ENCODE measurements at places on chromosomes 6 and 20.

- DNase-seq = no peak
These were observed 235.7 kb upstream of the TSHZ2 start for GRCh38 chr20:52736507-52736906.

- no peak for DNase-seq
These were observed 34.2 kb downstream of the ZNF391 start for GRCh38 chr6:27422651-27423332.

- no peak for DNase-seq
These were observed 243.2 kb downstream of the OGFRL1 start for GRCh38 chr6:71531841-71532240.

DNA sequence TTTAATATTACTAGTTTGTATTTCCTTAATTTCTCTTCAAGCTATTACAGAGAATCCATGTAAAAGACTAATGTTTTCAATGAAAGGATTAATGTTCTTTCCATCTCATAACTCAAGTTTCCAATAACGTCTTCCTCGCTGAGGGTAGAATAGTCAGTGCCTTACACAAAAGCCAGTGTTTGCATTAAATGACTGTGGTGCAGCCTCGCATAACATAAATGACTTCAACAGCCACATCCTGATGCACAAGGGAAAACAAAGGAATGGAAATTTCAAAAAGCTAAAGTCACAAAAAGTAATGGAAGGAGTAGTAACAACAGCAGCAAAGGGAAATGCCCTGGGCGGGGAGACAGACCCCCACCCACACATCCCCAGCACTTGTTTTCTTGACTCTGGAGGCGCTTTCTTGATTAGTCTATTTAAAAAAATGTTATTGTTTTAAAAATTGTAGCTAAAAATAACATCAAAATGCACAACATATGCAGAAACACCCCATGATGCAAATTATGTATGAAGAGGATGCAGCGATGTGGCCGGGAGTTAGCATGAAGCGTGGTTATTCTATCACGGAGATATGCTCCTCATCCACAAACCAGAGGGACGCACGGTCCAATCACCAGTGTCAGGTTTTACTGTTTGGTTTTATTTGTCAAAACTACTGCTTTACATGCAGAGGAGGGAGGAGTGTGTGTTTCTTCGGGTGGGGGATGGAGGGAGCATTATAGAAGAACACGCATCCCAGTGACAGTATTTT, 228.6 kb downstream of the GMPR start:
- DNase-seq = no peak

DNA sequence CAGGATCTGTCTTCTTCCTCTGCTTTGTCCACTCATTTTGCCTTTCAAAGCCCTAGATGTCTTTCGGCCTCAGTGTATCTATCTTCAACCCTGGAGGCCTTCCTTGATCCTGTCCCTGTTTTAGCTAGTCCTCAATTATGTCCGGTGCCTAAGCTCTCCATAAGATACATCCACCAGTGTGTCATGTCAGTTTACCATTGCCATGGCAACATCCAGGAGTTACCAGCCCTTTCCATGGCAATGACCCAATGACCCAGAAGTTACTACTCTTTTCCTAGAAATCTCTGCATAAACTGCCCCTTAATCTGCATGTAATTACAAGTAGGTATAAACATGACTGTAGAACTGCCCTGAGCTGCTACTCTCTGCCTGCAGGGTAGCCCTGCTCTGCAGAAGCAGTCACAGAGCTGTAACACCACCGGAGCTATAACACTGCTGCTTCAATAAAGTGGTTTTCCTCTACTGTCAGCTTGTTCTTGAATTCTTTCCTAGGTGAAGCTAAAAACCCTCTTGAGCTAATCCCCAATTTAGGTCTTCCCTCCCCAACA, 712.1 kb upstream of the AGPAT4 start:
- DNase-seq = no peak

DNA sequence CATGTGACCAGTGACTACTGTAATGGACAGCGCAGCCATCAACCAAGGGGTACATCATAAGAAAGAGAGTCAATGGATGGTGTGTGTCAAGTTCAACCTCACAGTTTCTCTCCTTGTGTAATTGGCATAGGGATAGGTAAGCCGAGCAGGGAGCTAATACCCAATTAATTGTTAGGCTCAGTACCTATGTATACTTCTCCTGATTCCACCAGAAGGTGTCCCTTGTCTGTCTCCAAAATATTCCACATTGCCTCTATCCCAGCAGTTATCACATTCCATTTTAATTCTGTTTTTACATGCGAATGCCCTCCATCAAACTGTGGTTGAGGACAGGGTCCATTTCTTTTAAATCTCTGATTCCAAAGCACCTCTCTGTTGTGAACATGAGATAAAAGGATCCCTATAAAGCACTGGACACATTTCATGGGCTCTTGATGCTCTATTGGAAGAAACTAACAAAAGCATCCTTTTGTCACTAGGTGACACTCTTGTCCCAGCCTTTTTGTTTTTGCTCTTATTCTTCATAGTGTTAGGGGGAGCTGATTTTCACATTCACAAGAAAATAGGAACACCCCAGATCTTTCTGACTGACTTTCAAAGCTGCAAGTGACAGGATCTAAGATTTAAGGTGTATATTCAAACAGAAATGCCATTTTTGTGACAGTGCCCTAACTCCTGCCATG, 38.9 kb downstream of the FBXO9 start:
- no peak for DNase-seq

- DNase-seq = no peak
These were observed 9.1 kb downstream of the EBF4 start for GRCh38 chr20:2701671-2702081.

DNA sequence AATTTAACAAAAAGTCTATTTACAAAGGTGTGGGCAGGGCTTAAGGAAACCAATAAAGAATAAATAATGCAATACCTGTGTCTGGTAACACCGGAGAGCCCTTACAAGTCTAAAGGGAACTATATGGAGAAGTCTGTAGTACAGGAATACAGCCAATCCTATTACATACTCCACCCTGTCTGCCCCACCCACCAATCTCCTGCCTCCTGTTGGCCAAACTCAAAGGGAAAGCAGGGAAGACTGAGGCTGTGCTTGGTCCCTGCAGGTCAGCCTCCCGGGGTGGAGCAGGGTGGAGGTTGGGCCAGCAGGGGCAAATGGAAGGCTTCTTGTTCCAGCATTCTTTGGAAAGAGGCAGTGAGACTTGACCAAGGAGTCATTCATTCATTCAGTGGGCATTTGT, 31.5 kb downstream of the METTL24 start:
- no peak for DNase-seq

DNA sequence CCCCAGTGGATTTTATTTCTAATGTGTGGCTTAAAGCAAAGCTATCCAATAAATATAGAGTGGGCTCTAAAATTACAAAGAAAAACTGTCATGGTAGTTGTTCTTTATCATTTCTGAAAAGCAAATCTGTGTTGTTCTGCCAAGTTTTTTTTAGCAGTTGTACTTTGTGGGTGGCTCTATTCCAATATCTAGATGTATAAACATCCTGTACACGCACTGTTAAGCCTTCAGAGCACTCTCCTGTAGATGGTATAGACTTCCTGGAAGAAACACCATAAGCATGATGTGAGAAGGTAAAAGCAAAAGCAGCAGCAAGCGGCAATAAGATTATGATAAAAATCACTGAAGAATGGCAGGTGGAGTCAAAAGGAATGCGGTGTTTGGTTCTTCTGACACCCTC, 21.5 kb upstream of the TMEM30A start:
- no peak for DNase-seq

GRCh38 chr6:30325873-30326525, 728 bp upstream of the TRIM39 start:
- peak; percentile 34 for DNase-seq

GRCh38 chr20:52684905-52685304, 287.3 kb upstream of the TSHZ2 start:
- no peak for DNase-seq

GRCh38 chr6:134619789-134620188, 301.9 kb upstream of the SGK1 start:
- DNase-seq = no peak

DNA sequence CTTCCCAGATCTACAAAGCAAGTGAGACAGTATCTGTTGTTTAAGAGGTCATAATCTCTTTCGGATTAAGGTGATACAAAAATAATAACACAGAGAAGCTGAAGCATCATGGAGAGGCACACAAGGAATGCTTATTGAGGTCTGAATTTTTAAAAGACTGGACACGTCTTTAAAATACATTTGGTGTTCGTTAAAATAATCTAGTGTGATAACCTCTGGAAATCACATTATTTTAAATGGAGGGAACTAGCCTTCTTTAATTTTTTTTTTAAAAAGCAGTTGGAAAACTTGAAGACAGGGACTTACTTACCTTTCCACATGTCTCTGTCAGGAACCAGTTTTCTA, 1.9 kb upstream of the LRRC1 start:
- no peak for DNase-seq

GRCh38 chr20:59565768-59566461, 38.4 kb upstream of the PHACTR3 start:
- DNase-seq = peak; percentile 3

- DNase-seq = no peak
These were observed 154.8 kb upstream of the RAB32 start for GRCh38 chr6:146388736-146389364.

DNA sequence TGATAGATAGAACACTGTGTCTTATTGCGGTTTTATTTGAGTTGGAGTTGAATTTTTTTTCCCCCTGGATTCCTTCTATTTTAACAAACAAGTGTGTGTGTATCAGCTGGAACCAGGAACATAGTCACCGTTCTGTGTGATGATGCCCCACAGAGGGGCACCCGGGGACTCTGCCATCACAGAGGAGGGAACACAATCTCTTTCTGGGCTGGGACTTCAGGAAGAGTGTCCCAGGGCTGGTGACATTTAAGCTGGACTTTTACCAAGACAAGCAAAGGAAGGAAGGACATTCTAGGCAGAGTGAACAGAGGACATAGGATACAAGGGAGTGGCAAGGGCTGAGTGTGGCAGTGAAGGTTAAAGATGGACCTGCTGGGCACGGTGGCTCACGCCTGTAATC, 33.2 kb downstream of the TAF8 start:
- DNase-seq = no peak

GRCh38 chr6:67642582-67642981, 992.5 kb upstream of the ADGRB3 start:
- no peak for DNase-seq

DNA sequence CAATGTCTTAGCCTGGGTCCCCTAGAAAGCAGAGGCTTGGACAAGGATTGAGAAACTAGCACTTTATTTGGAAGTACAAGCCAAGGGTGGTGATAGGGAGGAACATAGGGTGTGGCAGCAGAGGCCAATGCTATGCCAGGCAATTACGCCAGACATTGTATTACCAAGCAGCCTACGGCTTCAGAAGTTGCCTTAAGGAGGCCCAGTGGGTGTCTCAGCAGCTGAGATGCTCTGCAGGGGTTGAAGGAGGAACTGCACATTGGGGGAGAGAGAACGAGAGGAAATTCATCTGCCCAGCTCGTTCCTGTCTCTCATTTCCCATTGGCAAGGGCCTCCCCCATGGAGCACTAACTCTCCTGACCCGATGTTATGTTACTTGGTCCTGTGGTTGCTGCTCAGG, 859 bp downstream of the C20orf202 start:
- DNase-seq = no peak

GRCh38 chr6:32816746-32817204, at the start of gene HLA-DOB:
TSS of gene HLA-DOB (minus strand) at chr6:32817002. CDS start at chr6:32816951, 51 bp downstream.
- DNase-seq = peak; percentile 25

DNA sequence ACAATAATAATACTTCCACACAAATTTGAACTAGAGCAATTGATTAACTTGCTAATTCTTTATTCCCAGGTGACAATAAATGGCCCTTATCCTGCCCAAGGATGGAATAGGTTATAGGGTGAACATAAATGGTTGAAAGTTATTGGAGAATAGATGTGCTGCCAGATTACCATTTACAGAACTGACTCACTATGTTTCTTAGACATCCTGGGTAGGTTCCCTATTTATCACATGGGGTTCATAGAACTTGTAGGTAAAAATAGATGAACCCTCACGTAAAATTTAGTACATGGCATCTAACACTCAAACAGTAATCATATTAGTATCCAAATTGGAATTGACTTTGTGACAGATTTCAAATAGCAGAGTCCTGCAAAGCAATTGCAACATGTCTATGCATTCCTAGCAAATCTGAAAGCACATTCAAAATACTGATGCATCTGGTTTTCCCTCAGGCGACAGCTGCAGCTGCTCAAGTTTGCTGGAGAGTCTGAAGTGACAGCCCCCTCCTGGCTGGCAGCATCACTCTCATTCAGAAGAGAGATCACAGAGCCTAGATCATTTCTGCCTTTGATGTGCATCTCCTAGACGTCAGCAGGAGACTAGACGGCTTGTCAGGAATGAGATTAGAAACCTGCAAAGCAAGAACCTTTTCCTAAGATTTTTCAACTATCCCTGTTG, 80.2 kb upstream of the RNF217 start:
- no peak for DNase-seq

- DNase-seq = no peak
These were observed 84.4 kb downstream of the SLX4IP start for GRCh38 chr20:10519361-10520046.

DNA sequence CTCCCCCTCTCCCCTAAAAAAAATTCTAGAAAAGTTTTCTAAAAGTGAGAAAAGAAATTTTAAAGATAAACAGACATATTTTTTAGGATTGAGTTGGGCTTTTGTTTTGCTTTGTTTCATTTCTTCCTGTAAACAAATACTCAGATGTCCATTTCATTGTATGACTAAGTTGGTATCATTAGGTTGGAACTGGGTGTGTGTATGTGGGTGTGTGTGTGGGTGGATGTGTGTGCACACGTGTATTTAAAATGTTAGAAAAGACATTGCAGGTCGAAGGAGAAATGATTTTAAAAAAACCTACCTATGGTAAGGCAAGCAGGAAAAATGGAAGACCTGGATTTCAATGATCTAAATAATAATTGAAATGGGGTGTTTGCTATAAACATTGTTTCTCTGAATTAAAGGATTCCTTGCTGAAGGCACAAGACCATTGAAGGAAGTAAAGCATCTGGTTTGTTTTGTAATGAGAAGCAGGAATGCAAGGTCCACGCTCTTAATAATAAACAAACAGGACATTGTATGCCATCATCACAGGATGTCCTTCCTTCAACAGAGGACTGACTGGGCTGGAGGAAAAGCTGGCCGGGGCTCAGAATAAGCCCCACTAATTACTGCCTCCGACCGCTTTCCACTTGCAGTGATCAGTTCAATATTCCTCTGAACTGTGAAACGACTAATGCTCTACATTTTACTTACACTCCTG, 996 bp upstream of the PRDM1 start:
- DNase-seq = no peak

GRCh38 chr6:5562277-5562676, 301.0 kb downstream of the FARS2 start:
- no peak for DNase-seq

DNA sequence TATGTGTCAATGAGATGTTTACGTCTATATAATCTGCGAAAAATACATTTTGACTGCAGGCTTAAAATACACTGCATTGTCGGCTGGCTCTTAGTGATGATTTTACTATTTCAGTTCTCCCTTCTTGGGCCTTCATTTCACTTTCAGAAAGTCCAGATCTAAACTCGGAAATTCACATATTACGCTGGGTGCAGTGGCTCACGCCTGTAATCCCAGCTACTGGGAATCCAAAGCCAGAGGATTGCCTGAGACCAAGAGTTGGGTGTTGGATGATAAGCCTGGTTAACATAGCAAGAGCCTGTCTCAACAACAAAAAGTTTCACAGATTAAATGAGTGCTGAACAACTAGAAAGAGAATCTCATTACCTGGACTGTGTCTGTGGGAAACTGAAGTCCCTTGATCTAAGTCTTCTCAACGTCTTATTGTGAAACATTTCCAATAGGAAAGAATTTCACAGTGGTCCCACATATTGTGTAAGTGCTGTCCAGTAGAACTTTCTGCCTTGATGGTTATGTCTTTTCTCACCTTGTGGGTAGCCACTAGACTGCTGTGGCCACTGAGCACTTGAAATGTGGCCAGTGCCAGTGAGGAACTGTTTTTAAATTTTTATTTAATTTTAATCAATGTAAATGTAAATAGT, 1.9 kb downstream of the GINM1 start:
- DNase-seq = no peak

Data from HEK293T (cell line).